ENCODE measurements at places on chromosomes 6 and 20.

DNA sequence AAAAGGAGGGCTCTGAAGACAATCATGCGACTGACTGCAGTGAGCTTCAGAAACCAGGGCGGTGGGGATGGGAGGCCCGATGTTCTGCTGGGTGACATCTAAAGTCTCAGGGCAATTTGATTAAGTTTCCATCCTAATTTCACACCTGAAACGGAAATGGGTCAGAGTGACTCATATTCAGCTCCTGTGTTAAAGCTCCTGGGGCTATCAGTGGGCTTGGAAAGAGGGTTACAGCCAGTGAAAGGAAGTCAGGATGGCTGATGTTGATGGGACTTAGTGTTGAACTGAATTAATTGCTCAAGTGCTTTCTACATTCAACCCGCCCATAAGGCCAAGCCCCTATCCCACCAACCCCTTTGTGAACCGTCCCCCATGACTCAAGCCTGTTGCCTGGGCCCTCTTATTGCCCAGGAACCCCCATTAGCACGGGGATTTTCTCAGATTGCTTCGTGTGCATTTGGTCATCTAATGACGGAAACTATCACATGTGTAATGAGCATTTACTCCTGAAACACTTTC is 47.1 kb upstream of the TBC1D7 start:
- no peak for DNase-seq

DNA sequence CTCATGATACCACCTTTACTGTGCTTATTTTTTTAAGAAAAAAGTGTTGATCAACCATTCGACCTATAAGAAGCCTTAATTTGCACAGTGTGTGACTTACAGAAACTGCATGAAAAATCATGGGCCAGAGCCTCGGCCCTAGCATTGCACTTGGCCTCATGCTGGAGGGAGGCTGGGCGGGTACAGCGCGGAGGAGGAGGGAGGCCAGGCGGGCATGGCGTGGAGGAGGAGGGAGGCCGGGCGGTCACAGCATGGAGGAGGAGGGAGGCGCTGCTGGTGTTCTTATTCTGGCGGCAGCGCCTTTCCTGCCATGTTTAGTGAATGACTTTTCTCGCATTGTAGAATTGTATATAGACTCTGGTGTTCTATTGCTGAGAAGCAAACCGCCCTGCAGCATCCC is 15.6 kb upstream of the SLC22A1 start:
- DNase-seq, result no peak

DNA sequence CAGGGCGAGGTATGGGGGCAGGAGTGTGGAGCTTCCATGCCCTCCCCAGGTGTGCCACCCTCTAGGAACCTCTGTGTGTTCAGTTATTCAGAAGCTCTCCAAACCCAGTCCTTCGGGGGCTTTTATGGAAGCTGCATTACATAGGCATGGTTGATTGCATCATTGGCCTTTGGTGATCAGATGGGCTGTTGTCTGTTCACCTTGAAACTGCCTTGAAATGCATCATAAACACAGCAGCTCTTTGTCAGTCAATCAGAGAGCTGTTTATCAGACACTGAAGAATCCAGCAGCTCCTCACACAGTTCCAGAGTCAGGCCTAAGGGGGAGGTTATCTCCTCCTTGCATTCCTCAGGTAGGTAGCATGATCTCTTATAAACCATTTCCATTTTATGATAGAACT is 62.4 kb downstream of the E2F3 start:
- DNase-seq, result no peak

GRCh38 chr6:7136859-7137334 is 29.1 kb downstream of the RREB1 start:
- DNase-seq, result no peak

GRCh38 chr6:157550114-157550989 is 169.4 kb downstream of the ZDHHC14 start:
- DNase-seq, result peak; percentile 11

GRCh38 chr20:57573894-57574293 is 13.0 kb downstream of the PCK1 start:
- DNase-seq, result no peak

GRCh38 chr6:152765331-152765730 is 14.7 kb downstream of the VIP start:
- DNase-seq, result no peak

DNA sequence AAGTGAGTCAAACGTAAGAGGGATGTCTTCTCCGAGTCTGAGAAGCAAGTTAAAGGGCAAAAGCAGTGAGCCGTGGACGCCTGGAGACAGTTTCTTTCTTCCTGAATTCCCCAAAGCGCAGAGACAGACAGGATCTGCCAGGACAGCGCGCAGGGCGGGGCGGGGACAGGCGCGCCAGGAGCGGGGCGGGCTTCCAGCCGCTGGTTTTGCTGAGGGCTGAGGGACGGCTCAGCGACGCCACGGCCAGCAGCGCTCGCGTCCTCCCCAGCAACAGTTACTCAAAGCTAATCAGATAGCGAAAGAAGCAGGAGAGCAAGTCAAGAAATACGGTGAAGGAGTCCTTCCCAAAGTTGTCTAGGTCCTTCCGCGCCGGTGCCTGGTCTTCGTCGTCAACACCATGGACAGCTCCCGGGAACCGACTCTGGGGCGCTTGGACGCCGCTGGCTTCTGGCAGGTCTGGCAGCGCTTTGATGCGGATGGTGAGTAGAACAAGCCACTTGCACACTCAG is at the start of gene SCGN:
TSS of gene SCGN (plus strand) at position 209 of the 509 bp plus-strand sequence. CDS start at position 398, 189 bp downstream.
- peak; percentile 30 for DNase-seq

DNA sequence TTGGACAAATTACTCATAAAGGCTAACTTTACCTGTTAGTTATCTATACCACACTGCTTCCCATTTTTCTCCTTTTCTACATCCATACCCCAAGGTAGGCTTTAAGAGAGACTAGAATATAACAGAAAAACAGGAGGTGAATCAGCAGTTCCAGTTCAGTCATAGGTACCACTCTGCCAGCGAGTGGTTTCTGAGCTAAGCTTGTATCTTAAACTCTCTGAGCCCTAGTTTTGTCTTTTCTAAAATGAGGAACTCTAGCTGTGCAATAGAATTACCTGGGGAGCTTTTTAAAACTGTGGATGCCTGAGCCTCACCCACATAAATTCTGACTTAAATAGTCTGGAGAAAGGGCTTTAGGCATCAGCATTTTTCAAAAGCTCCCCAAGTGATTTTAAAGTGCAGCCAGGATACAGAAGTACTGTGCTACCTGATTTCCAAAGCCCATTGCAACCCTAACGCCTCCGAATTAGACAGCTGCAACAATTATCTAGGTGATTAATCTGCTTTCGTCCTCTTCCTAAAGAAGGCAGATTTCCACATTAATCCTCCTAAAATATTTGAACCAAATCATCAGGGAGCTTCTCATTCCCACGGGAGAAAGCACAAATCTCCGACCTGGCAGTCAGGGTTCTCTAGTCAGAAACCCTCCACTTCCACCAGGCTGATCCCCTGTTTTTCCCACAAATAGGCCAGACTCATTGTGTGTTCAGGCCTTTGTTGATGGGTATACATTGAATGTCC is 37.4 kb upstream of the RPL7L1 start:
- DNase-seq, result no peak

GRCh38 chr6:42179945-42180313 is 6.8 kb downstream of the GUCA1A start:
- no peak for DNase-seq

- no peak for DNase-seq
These were observed 812 bp downstream of the MYMX start for GRCh38 chr6:44217332-44218143.

- no peak for DNase-seq
These were observed 186.9 kb downstream of the HIVEP2 start for GRCh38 chr6:142757852-142758628.

- no peak for DNase-seq
These were observed 149.9 kb downstream of the RALGAPA2 start for GRCh38 chr20:20562507-20562906.

GRCh38 chr6:16129623-16130401 is 926 bp downstream of the MYLIP start:
- peak; percentile 47 for DNase-seq

GRCh38 chr6:33312361-33313104 is 1.3 kb downstream of the TAPBP start:
- peak; percentile 96 for DNase-seq

DNA sequence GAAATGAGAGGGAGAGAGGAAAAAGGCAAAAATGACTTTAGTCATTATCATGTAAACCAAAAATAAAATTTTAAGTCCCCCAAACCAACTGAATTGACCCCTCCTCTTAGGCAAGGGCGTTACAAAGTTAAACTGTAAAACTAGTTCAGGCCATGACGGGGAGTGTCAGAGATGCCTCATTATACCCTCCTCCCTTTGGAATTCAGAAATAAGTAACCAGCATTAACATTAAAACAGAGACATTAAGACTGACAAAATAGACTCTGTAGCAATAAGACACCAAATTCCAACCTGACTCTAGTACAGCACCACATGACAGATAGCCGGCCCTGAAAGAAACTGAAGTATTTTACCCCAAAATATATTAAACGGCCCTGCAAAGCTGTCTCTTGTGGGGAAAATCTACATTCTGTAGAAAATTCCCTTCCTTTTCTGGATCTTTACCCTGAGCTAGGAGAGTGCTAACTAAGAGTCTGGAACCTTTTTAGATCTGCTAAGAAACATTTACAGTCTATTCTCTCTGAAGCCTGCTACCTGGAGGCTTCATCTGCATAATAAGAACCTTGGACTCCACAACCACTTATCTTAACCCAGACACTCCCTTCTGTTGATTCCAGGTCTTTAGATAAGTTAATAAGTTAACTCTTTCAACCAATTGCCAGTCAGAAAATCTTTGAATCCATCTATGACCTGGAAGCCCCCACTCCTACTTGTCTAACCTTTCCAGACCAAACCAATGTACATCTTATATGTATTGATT is 150.7 kb downstream of the PKHD1 start:
- no peak for DNase-seq

GRCh38 chr6:41466437-41466990 is 79.7 kb upstream of the FOXP4 start:
- DNase-seq, result no peak

DNA sequence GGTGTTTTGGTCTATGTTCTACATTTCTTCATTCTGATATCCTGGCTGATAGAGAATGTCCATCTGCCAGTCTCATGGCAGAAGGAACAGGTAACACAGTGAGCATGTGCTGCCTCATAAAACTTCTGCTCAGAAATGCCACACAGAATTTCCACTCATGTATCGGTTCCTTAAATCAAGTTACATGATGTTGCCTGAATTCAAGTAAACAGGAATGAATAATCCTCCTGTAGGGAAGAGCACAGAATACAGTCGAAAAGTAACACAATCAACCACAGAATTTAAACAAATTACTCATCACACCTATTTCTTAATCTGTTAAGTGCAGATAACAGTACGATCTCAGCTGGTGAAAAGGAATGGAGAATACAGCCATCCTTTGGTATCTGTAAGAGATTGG is 74.7 kb downstream of the FAM217A start:
- DNase-seq, result no peak

DNA sequence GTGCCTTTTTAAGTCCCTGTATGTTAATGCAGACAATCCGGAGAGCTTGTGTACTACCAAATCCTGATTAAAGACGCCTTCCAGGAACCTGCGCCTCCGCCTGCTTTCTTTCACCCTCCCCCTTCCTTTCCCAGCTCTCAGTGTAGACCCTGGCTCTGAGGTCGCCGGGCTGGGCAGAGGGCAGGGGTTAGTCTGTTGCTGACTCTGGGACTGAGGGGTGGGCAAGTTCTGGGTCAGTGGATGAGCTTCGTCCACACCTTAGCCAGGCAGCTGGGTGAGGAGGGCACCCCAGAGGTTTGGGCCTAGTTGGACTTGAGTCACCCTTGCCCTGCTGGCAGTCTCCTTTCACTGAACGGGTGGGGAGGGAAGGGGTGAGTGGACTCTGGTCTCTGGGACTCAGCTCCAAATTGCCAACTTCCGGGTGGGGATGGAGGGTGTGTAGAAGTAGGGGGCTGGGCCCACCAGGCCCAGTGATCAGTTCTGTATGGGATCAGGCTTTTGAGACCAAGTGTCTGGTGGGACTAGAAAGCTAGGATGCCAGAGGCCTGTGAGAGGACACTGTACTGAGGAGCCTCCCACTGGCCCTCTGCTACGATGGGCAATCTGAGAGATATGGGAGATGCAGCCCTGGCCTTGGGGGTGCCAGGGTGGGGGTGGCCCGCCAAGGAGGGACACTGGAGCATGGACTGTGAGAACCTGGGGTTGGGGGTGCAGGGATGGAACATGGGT is 21.3 kb upstream of the SLC22A7 start:
- DNase-seq, result no peak

DNA sequence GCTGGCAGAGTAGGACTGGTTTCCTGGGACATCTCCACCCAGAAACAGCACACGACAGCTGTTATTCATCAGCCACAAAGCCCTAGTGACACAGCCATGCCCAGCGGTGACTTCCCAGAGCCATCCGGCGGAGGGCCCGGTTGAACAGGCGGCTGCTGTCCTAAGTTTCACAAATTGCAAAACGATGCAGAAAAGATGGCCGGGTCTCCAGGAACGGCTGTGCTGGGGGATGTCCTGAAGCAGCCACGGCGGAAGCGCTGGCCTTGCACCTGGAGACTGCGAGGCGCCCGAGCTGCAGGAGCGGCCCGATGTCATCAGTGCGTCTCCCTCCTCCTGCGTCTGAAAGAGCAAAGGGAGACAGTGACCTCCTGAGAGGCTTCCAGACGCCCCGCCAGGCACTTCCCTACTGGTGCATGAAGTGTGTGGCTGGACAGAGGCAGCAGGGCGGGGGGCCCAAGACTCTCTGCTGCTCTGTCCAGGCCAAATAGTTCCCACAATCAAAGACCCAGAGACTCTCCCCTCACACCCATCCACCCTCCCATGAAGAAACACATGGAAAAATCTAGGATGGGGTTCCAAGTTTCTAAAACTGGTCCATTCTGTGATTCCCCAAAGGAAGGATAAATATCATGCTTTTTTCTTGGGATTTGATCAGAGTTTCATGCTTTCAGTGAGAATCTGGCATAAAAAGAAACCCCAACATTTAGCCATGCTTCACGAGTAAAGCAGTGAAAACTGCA is 44.0 kb downstream of the SSR1 start:
- no peak for DNase-seq

DNA sequence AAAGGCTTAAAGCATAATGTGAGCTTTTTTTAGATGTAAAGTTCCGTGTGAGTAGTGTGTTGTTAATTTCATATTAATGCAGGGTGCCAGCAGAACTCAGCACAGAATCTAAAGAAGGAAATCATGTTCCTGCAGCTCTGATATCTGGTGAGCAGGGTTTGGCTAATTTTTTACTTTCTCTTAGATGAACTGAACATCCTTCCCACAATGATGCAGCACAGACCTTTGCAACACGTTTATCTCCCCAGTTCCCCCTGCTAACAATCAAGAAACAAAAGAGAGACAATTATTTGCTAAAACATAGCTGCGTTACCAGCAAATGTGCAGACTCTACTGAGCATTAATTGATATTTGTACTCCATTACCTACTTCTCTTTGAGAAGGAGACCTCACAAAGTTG is 39.1 kb upstream of the ATXN1 start:
- DNase-seq, result no peak

- no peak for DNase-seq
These were observed 478 bp upstream of the MTHFD1L start for GRCh38 chr6:150865043-150865405.

- no peak for DNase-seq
These were observed 21.9 kb upstream of the GSTA3 start for GRCh38 chr6:52931351-52931750.

Measured in CD8-positive, alpha-beta T cell (primary cell).